AG09319 (cell line): ENCODE measurements at places on chromosomes 5 and 9.

- no peak for DNase-seq
Observed at GRCh38 chr5:158286827-158287226, 427.9 kb upstream of the CLINT1 start.

- DNase-seq: no peak
Observed at GRCh38 chr5:80920333-80920732, 39.8 kb upstream of the RASGRF2 start.

DNA sequence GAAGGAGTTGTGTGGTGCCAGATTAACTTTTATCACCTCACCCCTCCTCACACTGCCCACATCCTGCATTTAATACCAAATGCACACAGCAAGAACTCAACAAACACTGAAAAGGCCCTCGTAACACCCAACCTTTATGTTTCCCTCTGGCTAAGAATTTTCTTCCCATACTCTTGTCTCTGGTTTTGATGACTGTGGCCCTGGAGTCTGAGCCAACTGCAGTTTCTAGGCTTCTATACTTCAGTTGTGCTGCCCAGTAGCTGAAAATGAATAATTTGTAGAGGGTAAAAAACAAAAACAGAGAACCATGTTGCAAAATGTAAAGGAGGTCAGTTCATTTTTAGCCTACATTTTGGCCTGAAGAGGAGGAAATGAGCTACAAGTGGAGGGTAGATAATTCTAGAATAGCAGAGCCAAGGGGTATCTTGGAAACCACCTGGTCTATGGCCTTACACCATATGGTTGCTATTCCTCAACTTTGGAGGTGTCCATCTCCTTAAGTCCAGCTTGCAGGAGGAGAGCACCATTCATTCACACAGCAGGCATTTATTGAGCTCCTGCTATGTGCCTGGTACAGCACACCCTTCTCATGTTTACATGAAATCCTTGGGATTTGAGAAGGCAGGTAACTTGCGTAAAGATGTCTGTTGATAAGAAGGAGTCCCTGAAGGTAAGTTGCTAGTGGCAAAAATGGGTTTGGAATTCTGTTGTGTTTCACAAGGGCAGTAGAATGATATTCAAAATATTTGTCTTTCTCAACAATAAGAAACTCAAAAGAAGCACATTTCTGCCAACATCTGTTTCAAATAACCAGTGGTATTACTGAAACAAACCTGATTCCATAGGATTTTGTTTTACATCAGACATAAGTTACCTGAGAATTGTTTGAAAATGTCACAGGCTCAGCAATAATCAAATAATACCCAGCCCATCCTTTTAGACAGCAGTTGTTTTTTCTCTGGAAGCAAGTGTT, 83.8 kb upstream of the TNFAIP8 start:
- no peak for DNase-seq

GRCh38 chr9:131675437-131676022, 64.3 kb downstream of the RAPGEF1 start:
- no peak for DNase-seq

GRCh38 chr5:147551677-147552076, 41.8 kb upstream of the DPYSL3 start:
- no peak for DNase-seq

DNA sequence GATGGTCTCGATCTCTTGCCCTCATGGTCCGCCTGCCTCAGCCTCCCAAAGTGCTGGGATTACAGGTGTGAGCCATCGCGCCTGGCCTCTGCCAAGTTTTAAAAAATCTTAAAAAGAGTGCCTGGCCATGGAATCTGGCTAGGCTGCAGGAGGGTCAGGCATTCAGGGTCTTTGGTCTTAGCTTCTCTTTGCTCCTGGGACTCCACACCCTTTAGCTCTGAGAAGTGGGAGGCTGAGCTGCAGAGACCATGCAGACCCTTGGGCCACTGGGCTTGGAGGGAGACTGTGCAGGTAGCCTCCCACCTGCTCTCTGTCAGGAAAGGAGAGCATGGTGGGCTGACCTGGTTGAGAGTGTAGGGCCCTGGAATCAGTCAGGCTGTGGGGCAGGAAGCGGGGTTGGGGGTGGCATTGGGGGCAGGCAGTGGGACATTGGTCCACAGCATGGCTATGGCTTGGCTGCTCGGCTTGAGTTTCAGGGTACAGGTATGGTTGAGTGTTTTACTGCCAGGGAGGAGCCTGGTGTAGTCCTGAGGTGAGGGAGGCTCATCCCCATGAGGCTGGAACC, 20.8 kb downstream of the PHF2 start:
- no peak for DNase-seq

DNA sequence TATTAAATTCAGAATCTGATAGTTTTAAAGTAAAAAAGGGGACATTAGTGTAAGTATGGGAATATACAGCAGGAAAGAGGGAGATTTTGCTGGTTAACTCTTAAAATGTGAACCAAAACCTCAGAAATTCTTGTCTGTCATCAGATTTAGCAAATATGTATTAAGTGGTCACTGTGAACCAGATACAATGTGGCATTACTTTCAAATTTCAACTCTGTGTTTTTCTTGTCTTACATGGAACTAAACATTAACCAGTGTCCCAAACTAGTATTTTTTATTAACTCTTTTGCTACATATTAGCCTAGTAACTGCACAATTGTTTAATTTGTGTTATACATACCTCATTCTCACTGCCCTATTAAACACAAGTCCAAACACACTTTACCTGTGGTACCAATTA, 259.9 kb upstream of the RASA1 start:
- DNase-seq: no peak

DNA sequence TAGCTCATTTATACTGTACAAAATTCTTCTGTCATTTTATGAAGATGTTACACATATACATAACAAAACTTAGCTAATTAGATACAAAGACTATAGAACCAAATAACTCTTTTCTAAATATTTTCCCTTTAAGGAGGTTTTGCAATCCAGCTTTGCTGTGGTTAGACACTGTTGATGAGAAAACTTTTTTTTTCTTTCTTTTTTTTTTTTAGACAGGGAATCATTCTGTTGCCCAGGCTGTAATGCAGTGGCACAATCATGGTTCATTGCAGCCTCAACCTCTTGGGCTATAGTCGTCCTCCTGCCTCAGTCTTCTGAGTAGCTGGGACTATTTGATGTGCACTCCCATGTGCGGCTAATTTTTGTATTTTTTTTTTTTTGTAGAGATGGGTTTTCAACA, 38.5 kb upstream of the CDKN2B start:
- no peak for DNase-seq

DNA sequence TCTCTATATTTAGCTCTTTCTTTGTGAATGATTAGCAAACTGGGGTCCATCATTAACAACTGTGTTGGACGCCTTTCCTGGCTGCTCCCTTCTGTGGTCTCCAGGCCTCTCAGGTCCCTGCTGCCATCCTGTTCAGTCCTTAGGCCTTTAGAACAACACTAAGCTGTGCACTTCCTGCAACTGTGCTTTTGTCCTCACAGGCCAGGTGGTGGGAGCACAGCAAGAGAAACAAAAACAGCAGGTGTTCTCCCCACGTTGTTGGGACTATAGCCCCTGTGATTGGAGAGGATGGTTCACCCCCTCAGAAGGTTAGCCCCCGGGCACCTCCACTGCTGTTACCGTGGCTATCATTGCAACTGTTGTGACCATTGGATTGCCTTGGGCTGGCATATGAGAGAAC, 41.7 kb upstream of the CLINT1 start:
- no peak for DNase-seq

DNA sequence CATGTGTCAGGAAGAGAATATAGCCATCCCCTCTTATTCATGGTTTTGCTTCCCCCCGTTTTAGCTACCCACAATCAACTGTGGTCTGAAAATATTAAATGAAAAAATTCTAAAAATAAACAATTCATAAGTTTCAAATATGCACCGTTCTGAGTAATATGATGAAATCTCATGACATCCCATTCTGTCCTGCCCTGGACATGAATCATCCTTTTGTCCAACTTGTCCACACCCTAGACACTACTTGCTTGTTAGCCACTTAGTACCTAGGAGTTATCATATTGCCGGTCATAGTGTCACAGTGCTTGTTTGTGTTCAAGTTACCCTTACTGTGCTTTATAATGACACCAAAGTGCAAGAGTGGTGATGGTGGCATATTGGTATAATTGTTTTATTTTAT, 113.5 kb downstream of the CAAP1 start:
- no peak for DNase-seq
